OCI-LY7 (cell line): ENCODE measurements at places on chromosomes 16 and 17.

GRCh38 chr16:48361540-48362144, 23.6 kb downstream of the SIAH1 start:
- no peak for DNase-seq

DNA sequence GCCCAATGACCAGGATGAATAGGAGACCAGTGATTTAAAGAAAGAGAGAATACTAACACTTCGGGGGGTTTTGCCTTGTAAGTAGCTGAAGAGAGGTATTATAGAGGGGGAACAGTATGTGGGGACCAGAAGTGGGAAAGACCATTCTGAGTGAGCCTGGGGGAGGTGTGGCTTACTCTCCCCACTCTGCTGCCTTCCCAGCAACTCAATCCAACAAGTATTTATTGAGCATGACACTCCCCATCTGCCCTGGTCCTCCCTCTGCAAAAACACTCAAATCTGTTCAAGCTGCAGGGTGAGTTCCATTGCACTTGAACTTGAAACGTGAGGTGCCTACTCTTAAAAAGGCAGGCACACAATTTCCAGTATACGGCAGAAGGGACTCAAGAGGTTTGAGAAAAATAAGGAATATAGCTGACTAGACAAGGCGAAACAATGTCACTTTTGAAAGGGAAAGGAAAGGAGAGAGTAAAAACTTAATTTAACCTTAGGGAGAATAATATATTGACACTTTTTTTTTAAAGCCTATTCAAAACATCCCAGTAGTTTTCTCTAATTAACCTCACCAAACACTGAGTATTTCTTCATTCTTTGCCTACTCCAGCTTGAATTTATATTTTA, 8.2 kb downstream of the FAM117A start:
- DNase-seq: no peak

GRCh38 chr16:74657870-74658642, 8.6 kb downstream of the RFWD3 start:
- DNase-seq: no peak

DNA sequence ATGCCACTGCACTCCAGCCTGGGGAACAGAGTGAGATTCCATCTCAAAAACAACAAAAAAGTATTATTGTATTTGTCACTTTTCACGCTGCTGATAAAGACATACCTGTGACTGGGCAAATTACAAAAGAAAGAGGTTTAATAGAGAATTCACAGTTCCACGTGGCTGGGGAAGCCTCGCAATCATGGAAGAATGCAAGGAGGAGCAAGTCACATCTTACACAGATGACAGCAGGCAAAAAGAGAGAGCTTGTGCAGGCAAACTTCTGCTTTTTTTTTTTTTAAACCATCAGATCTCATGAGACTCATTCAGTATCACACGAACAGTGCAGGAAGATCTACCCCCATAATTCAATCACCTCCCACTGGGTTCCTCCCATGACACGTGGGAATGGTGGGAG, 41.5 kb upstream of the ETV4 start:
- no peak for DNase-seq

DNA sequence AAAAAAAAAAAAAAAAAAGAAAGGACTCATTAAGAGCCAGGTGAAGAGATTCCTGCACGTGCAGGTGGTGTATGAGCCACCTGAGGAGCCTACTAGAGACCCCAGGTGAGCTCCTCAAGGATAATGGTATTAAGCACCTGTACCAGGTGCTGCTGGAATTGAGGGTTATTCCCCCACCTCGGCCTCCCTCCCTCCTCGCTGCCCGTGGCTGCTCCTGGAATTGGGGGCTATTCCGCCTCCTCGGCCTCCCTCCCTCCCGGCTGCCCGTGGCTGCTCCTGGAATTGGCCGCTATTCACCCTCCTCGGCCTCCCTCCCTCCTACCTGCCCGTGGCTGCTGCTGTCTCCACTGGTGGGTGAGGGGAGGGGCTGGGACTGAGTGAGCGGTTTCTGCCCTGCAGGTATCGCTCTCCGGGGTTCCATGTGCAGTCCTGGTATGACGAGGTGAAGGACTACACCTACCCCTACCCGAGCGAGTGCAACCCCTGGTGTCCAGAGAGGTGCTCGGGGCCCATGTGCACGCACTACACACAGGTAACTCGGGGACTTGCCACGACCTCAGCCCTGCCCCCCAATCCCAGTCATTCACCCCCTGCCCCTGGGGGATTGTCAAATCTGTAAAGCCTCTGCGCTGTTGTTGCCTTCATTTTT, 29.3 kb downstream of the CRISPLD2 start:
- no peak for DNase-seq

GRCh38 chr17:50708050-50709000, 611 bp upstream of the ANKRD40 start:
- peak; percentile 50 for DNase-seq

- DNase-seq: no peak
These were observed 37.9 kb upstream of the PIK3R6 start for GRCh38 chr17:8905331-8905730.

DNA sequence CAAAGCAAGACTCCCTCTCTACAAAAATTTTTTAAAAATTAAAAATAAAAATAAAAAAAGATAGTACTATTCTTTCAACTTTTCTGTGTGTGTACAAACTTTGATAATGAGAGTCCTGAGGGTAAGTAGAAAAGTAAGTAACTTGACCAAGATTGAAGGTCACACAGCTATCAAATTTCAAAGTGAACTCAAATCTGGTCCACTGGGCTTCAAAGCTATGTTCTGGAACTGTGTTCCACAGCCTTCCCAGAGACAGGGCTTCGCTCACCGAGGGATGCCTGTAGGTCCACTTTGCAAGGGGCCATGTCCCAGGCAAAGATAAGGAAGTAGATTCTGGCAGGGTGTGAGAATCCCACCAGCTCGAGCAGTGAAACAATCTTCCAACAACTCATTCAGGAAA, 56.3 kb upstream of the TNRC6A start:
- DNase-seq: no peak

- DNase-seq: peak; percentile 96
These were observed 18.0 kb downstream of the GRB7 start for GRCh38 chr17:39755554-39756379.

GRCh38 chr17:37079735-37080134, 131.0 kb downstream of the AATF start:
- no peak for DNase-seq

- peak; percentile 70 for DNase-seq
These were observed 26.9 kb downstream of the IRX5 start for GRCh38 chr16:54957403-54958166.

- no peak for DNase-seq
These were observed 340.0 kb downstream of the C16orf95 start for GRCh38 chr16:86977076-86977676.

DNA sequence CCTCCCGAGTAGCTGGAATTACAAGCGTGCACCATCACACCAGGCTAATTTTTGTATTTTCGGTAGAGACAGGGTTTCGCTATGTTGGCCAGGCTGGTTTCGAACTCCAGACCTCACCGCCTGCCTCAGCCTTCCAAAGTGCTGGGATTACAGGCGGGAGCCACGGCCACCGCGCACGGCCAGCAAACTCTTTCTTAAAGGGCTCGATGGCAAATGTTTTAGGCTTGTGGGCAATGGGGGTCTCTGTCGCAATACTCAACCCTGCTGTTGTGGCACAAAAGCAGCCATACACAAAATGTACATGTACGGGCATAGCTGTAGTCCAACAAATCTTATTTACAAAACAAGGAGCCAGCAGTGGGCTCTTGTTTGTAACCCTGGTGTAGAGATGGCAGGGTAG, 18.4 kb downstream of the PARN start:
- no peak for DNase-seq

GRCh38 chr17:31572341-31572740, 180.9 kb downstream of the RAB11FIP4 start:
- DNase-seq: no peak

- no peak for DNase-seq
These were observed 57.5 kb downstream of the SLFN11 start for GRCh38 chr17:35315971-35316370.

DNA sequence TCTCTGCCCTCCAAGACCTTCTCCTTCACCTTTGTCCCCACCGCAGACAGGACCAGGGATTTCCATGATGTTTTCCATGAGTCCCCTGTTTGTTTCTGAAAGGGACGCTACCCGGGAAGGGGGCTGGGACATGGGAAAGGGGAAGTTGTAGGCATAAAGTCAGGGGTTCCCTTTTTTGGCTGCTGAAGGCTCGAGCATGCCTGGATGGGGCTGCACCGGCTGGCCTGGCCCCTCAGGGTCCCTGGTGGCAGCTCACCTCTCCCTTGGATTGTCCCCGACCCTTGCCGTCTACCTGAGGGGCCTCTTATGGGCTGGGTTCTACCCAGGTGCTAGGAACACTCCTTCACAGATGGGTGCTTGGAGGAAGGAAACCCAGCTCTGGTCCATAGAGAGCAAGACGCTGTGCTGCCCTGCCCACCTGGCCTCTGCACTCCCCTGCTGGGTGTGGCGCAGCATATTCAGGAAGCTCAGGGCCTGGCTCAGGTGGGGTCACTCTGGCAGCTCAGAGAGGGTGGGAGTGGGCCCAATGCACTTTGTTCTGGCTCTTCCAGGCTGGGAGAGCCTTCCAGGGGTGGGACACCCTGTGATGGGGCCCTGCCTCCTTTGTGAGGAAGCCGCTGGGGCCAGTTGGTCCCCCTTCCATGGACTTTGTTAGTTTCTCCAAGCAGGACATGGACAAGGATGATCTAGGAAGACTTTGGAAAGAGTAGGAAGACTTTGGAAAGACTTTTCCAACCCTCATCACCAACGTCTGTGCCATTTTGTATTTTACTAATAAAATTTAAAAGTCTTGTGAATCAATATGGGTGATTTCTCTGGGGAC, 12.2 kb downstream of the CX3CL1 start:
- DNase-seq: peak; percentile 24

- DNase-seq: no peak
These were observed 97.2 kb upstream of the GSE1 start for GRCh38 chr16:85515830-85516397.

GRCh38 chr16:71727551-71728324, 3.2 kb upstream of the PHLPP2 start:
- DNase-seq: peak; percentile 74

GRCh38 chr17:77373299-77374169, 232.8 kb downstream of the SEC14L1 start:
- peak; percentile 31 for DNase-seq

DNA sequence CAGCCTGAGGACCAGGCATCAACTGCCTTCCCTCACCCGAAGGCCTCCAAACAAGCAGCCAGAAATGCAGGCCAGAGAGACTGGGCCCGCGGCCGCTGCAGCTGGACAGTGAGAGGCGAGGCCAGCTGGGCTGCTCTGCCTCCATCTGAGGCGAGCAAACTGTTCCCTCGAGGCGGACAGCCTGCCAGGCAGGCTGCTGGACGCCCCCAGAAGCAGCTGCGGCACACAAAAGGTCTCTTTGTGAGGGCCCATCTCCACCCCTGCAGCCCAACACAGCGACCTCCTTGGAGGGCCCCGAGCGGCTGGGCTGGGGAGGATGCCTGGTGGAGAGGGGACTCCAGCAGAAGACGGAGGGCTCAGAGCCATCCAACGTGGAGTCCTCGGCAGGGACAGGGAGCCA, 4.7 kb downstream of the CORO7 start:
- DNase-seq: no peak

- no peak for DNase-seq
These were observed 39.9 kb downstream of the MSI2 start for GRCh38 chr17:57296231-57296630.

- no peak for DNase-seq
These were observed 65.1 kb upstream of the TOX3 start for GRCh38 chr16:52611817-52612673.

- no peak for DNase-seq
These were observed 489.8 kb downstream of the NPIPA7 start for GRCh38 chr16:16868727-16869126.

- DNase-seq: no peak
These were observed 131.5 kb upstream of the MON1B start for GRCh38 chr16:77059446-77059845.

DNA sequence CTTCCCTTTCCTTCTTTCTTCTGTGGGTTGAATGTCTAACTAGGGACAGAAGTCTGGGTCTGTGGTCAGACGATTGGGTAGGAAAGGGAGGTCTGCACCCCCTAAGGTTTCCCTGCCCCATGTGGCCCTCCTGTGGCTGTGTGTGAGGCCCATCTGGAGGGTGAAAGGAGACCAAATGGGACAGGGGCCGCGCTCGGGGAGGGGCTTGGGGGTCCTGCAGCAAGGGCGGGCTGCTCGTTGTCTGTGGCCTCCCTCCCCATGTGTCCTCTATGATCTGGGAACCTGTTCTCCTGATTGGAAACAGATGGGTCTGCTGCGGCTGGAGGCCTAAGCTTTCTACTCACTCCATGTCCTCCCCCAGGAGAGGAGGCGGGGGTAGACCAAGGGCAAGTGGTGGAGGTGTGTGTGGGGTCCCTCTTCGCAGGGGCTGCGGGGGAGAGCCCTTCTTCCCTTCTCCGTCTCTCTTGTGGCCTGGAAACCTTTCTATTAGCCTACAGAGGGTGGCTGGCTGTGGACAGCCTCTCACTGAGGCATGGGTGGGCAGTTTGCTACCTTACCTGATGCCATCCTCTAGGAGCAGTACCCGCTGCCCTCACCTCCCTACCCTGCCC, 18.6 kb downstream of the IGFBP4 start:
- DNase-seq: no peak

DNA sequence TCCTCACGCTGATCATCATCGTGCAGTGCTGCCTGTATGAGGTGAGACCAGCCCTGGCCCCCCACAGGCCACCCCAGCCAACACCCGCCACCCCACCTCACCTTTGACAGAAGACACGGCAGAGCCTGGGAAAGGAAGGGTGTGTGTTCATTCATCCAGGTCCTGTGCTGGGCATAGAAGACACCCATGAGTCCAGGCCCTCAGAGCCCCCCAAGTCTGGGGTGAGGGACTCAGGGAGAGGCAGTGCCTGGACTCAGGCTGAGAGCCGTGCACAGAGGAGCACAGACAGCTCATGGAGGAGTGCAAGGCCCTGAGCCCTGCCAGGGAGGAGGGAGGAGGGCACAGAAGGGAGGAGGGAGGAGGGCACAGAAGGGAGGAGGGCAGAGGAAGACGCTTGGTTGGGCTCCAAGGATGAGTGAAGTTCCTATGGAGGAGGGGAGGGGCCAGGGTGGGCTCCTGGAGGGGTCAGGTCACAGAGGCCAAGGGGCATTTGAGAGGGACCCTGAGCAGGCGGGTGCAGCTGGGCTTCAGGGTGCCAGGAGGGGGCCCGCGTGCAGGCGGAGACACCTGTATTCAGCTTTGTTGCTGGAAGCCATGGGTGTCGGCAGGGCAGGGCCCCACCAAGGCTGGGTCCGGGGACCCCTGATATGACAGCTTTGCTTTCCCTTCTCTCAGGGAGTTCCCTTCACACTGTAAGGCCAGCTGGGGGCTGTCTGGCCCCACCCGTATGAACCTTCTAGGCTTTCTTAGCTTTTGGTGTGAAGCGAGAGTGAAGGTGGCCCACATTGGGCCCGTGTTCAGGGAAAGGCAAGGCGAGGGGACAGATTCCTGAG, 11.4 kb downstream of the TAX1BP3 start:
- no peak for DNase-seq

GRCh38 chr17:2151358-2152033, 96.6 kb downstream of the HIC1 start:
- no peak for DNase-seq

- no peak for DNase-seq
These were observed 7.7 kb downstream of the ST6GALNAC1 start for GRCh38 chr17:76635659-76636360.

- peak; percentile 63 for DNase-seq
These were observed 547 bp downstream of the PLCD3 start for GRCh38 chr17:45131616-45132319.

- no peak for DNase-seq
These were observed 258.2 kb upstream of the HSBP1 start for GRCh38 chr16:83549316-83550182.
